Aorta (tissue), 5 donors: ENCODE measurements at places on chromosomes 5 and 9. TPM values are rescaled to one million over a fixed set of nuclear protein-coding genes. Genes with fewer than 3 reads are reported as not detected.

GZMA gene
- 5.4 TPM for total RNA-seq

GRCh38 chr9:76452839-76453238, 6.1 kb upstream of the GCNT1 start:
- no peak for DNase-seq

DNA sequence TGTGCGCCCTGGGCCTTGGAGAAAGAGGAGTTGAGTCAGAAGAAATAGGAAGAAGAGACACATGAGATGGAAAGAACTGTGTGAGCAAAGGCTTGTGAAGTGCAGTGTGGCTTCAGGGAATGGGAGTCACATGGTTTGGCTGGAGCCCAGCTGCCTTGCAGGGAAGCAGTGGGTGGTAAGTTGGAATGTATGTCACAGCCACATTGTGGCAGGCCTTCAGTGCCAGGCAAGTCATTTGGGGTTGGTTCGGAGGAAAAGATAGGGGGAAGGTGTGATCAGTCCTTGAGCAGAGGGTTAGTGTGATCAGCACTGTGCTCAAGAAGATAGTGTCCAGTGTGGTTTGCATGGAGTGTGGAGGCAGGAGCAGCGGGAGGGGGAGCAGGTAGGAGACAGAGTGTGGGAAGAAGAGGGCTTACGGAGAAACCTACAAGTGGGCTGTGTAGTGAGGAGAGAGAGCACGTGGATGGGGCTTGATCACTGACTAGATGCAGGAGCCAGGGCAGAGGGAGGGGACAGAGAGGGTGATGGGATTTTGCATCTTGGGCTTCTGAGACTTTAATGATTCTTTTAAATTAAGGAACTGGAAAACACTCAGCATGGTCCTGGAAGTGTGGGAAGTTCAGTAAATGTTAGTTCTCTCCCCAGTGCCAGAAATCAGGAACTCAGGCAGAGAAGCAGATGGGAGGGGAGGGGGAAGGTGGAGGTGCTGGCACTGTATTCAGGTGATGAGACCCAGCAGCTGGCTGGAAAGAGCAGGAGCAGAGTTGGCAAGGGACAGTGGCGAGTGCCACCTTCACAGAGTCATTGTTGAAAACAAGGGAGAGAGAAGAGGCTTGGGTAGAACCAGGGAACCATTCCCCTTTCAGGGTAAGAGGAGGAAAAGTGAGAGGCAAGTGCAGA, 46.6 kb downstream of the ARHGAP26 start:
- DNase-seq: peak; percentile 87

- DNase-seq: no peak
Observed at GRCh38 chr5:59919484-59919883, 26.0 kb upstream of the PDE4D start.

PLEKHG4B gene
- total RNA-seq: not detected

- no peak for DNase-seq
Observed at GRCh38 chr5:9439531-9440292, 106.2 kb downstream of the SEMA5A start.

ORM1 gene
- total RNA-seq: not detected

DNA sequence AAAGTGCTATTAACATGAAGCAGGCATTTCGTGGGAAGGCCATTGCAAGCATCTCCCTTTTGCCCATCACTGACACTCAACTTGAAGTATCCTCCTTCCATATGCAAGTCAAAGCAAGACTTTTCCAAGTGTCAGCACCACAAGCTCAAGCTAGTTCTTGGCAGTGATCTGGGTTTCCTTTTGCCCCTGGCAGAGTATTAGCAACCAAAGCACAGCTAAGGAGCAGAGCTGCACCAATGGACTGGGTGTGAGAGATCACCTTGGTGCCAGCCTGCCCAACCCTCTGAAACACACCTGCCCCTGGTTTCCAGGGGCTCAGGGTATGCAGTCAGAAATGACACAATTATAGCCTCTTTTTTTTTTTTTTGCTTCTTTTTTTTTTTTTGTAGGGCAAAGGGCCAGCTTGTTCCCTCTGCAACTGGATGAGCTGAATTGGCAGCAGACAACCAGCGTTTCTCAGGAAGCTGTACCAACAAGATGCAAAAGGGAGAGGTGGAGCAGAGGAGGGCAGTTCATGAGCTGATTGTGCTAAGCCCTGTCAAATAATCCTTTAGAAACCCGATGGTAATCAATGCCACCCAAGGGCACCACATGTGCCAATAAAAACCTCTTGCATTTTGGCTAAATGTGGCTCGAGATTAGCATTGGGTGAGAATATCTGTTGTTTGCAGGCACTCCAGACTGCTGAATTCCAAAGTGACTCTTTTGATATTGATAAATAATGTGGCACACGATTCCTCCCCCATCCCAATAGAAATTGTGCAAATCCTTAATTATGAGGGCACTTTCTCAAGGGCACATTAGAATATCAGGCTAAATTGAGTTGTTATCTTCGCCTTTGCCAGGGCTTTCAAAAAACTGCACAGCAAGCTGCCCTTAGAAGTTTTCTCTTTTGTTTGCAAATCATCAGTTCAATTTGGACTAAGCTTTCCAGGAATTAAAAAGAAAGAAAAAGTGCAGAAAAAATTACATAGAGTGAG, 192.4 kb downstream of the GAS1 start:
- DNase-seq: no peak

CAPSL gene
- not detected for total RNA-seq

DNA sequence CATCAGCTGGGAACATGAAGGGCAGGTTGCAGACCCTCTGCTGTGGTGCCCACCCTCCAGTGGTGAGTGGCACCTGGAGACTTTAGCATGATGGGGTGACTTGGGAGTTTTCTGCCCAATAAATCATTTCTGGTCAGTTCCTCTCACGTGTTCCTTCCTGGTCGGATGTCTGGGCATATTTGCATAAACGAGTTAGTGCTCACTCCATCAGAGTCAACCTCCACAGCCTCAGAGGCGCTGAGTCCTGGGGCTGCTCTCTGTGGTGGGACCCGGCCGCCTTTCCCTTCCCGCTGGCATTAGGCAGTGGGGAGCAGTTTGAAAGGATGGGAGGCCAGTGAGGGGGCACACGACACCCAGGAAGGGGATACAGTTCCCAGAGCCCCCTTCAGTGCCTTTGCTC, 114.0 kb upstream of the FCN2 start:
- DNase-seq: no peak

DNA sequence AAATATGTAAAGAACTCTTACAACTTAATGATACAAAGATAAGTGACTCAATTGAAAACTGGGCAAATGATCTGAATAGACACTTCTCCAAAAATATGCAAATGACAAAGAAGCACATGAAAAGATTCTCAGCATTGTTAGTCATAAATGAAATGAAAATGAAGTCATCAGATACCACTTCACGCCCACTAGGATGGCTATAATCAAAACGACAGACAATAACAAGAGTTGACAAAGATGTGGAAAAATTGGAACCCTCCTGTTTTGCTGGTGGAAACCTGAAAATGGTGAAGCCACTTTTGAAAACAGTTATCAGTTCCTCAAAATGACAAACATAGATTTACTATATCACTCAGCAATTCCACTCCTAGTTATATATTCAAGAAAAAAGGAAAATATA, 7.9 kb upstream of the SYK start:
- no peak for DNase-seq
